CD4-positive, alpha-beta T cell treated with Interleukin-12 subunit alpha and Interleukin-12 subunit beta, for 1 hour (primary cell): ENCODE measurements at places on chromosomes 1 and 21.
A peak's percentile ranks its signal among the peaks of the same experiment; 100 is the strongest.

- DNase-seq = no peak
These were observed 26.4 kb upstream of the FMO1 start for GRCh38 chr1:171221665-171222591.

GRCh38 chr1:65209005-65209885, 61.2 kb downstream of the AK4 start:
- DNase-seq = peak; percentile 26

DNA sequence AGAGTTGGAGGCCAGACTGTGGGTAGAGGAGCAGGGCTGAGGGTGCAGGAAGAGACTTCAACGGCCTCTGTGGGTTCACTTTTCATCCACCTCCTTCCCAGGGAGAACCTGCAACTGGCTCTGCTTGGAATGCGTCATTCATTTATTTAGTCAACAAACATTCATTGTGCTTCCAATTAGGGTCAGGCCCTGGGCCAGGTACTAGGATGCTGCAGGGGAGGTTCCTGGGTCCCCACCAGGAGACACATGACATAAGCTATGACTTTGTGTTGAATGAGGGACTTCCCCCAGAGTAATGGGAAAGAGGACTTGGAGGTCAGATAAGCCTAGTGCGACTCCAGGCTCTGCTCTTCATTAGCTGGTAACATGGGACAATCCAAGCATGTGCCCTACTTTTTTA, 46.3 kb upstream of the RPL11 start:
- DNase-seq = no peak

DNA sequence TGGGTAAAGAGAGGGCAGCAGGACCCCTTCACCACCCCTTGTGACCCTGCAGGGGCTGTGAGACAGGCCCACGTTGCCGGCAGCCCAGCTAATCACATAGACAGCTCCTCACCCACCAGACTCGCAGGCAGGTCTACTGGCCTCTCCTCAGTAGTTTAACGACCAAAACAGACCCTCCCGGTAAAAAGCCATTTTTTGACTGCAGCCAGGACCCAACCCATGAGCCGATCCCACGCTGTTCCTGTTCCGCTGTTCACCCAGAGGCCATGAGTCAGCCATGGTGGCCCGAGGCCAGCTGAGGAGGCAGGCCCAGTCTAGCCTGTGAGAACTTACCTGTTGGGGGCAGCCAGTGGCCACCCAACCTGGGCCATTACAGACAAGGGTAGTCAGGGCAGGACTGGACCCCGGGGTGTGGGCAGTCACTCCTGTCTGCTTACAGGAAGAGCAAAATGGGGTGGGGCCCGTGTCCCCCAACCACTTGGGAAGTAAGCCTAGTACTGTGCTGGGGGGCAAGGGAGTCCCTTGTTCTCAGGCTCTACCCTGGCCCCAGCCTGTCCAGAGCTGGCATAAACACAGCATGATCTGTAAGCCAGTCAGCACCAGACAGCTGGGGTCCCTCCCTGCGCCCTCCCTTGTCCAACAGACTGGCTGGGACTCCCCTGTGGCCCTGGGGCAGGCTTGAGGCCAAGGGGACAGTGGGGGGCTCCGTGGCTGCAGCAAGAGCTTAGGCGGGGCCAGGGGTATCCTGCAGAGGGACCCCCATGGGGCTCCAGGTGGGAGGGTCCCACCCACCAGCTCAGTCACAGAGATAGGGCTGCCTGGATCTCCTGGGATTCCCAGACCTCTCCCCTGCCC, 61.9 kb downstream of the WNT9A start:
- no peak for DNase-seq

DNA sequence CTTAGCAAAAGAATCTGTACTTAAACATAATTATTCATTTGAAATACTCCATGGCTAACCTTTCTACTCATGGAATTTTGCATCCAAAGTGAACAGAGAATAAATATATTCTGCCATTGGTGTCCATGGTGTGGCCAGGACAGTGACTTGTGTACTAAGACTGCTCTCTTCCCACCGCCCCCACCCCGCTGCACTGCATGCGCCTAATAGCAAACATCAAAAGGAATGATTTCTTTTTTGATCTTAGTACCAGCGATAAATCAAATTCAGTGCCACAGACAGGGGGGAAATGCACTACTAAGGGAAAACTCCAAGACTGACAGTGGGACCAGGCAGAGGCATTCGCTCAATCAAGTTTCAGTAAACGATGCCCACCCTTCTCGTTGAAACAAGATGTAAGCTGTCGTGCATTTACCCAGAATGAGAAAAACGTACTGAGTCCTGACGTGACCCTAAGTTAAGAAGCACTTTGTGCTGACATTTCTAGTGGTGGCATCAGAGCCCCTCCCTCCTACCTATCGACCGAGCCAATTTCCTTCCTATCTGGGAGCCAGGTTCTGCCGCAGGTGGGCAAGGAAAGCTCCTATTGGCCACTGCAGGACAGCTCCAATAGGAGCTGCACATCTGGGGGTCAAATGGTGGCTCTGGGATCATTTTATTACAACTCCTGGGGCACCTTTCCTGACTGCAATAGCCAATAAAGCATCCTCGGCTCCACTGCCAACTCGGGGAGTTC, 12.5 kb downstream of the ESRRG start:
- no peak for DNase-seq

DNA sequence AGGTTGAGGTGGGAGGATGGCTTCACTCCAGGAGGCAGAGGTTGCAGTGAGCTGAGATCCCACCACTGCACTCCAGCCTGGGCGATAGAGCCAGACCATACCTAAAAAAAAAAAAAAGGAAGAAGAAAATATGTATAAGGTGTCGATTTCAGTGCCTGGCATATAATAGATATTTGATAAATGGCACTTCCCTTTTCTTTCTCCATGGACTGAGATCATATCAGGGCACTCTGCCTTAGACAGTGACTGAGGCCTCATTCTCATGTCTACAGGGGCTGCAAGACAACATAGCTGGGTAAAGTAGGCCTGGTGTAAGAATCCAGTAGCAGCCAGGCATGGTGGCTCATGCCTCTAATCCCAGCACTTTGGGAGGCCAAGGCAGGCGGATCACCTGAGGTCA, 21.2 kb downstream of the PCAT6 start:
- DNase-seq = no peak

DNA sequence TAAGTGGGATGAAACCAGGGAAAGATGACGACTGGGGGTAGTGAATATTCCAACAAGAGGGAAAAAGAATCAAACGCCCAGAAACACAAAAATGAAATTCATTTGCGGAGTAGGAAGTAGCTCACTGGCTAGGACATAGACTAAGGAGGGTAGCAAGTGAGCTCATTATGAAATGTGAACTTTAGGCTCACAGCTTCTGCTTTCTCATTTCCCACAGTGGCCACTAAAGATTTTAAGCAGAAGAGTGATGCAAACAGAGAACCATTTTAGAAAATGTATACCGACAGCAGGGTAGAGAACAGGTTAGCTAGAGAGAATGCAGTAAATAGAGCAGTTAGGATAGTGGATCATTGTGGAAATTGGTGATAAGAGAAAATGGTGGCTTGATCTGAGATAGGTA, 3.5 kb downstream of the CD48 start:
- peak; percentile 32 for DNase-seq

DNA sequence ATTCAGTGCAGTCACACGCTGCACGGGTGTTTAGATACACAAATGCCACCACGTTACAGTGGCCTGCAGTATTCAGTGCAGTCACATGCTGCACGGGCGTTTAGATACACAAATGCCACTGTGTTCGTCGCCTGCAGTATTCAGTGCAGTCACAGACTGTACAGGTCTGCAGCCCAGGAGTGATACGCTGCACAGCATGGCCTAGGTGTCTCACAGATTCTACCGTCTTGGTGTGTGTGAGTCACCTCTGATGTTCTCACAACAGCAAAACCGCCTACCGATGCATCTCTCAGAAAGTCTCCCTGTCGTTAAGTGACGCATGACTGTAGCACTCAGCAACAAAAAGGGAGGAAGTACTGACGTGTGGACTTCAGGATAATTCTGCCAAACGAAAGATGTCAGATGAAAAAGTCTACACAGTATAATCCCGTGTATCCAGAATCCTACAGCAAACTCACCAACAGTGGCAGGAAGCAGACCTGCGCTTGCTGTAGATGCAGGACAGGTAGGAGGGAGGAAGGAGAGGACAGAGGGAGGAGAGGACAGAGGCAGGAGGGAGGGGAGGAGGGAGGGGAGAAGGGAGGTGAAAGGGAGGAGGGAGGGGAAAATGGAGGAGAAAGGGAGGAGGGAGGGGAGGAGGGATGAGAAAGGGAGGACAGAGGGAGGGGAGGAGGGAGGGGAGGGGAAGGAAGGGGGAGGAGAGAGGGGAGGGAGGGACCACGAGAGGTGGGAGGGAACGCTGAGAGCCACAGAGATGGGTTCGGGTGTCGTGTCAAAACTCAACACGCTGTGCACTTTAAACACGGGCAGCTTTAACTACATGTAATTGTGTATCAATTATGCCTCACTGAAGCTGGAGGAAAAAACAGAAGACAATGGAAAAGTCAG, 36.3 kb upstream of the PCBP3 start:
- peak; percentile 49 for DNase-seq

DNA sequence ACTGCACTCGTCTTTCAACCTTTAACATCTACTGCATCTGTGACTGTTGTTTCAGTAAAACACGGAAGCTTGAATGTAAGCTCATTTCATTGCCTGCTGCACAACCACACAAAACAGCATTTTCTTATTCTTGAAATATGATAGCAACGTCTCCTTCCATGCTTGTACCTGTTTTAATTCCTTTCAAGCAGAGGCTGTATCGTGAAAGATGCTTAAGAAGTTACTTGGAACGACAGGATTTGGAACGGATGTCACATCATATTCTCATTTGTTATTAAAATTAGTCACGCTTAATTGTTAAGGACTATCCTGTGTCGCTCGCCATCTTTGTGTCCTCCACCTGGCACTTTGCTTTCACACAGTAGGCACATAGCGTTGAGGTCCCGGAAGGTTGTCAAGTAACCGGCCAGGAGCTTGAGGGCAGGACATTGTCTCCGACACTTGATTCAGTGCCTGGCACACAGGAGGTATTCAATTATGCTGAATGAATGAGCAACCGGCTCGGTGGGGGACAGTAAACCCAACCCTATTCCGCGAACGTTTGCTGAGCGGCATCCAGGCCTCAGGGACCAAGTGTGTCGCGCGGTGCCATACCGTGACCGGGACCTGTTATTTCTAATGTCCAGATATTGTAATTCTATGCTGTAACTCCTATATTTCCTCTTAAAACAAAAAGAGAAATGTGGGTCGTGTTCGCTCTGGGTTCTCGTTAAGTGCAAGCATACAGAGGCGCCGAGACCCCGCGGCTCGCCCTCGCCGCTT, 499 bp upstream of the SH3GLB1 start:
- DNase-seq = peak; percentile 56

GRCh38 chr1:23273450-23274133, 56.3 kb upstream of the HTR1D start:
- DNase-seq = no peak

GRCh38 chr1:68175621-68176398, 56.5 kb downstream of the WLS start:
- no peak for DNase-seq

GRCh38 chr1:153536012-153536670, 350 bp upstream of the S100A6 start:
- DNase-seq = peak; percentile 87

DNA sequence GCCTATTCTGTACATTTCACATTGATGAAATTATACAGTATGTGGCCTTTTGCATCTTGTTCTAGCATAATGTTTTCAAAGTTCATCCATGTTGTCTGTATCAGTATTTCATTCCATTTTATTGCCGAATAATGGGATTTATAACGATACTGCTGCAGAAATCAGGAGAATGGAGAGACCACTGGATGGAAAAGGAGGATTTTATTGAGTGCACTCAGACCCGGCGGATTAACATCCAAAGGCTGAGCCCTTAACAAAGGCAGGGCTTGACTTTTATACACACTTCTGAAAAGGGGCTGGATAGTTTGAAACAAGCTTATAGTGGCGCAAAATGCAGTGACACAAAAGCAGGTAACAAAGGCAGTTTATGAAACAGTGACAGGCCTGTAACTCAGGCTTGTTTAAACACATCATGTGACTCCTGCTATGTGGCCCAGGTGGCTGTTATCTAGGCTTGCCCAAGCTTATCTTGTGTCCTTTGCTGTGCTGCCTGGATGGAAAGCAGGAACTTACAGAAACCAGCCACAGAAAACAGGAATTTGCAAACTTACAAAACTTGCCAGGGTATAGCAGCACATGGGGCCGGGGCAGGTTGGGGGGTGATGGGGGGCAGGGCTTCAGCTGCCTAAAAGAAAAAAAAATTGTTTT, 32.8 kb upstream of the KCNJ15 start:
- DNase-seq = no peak

DNA sequence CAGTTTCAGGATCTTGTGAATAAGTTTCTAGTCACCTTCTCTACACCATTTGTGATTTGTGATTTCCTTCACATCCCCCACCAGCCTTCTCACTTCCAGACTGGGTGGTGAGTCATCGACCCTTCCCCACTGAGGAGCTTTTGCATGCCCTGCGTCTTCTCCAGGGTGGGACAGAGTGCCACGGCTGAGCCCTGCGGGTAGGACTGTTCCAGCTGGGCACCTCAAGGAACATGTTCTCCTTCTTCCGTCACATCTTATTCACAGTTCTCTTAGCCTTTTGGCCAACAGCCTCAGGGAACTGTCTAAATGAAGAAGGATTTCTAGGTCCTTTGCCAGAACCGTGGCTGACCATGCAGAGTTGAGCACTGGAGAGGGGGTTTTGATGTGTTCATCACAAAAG, 116.5 kb downstream of the TMEM53 start:
- no peak for DNase-seq

- DNase-seq = no peak
These were observed 95.5 kb upstream of the TARDBP start for GRCh38 chr1:10916991-10917390.

DNA sequence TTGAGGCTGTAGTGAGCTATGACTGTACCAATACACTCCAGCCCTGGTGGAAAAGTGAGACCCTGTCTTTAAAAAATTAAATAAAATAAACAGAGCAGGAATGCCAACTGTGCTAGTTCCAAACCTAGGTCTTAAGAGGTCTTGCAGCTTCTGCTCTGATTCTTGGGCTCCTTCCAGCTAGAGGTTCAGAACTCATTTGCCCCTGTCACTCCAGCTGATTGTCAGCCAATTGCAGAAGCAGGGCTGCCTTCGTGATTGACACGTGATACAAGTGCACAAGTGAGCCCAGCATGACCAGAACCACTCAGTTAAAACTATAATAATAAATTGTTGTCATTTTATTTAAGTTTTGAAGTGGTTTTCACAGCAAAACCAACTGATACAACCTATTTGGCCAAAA, 298.4 kb downstream of the USP25 start:
- no peak for DNase-seq

DNA sequence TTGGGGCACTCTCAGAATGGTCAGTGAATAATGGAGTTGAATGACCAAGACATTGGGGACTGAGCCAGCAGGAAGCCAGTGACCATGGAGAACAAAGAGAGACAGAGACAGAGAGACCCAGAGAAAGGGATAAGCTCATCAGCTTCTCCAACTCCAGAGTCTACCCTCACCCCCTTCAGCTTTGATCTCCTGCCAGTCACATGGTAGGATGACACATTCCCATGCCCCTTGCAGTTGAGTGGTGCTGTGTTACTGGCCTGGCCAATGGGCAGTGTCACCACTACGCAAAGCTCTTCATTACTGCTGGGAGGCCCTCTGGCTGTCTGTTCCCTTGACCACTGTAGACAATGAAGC, 643.5 kb downstream of the AJAP1 start:
- no peak for DNase-seq

GRCh38 chr1:81512252-81513003, 288.3 kb upstream of the ADGRL2 start:
- DNase-seq = no peak

GRCh38 chr1:199510314-199510713, 517.2 kb upstream of the NR5A2 start:
- no peak for DNase-seq

- DNase-seq = no peak
These were observed 84.4 kb downstream of the HSF2BP start for GRCh38 chr21:43574741-43575472.
